ENCODE measurements at places on chromosomes 5 and 9. TPM values are rescaled to one million over a fixed set of nuclear protein-coding genes. Genes with fewer than 3 reads are reported as not detected.

- DNase-seq: no peak
Measured at GRCh38 chr5:163360656-163361055, 76.7 kb upstream of the CCNG1 start.

- no peak for DNase-seq
Measured at GRCh38 chr9:113919871-113920270, 43.8 kb downstream of the ZNF618 start.

GRCh38 chr9:21506626-21507482 is 24.7 kb upstream of the IFNE start:
- DNase-seq: peak; percentile 65

- DNase-seq: peak; percentile 69
Measured at GRCh38 chr9:5626727-5627634, 1.9 kb upstream of the RIC1 start.

DNA sequence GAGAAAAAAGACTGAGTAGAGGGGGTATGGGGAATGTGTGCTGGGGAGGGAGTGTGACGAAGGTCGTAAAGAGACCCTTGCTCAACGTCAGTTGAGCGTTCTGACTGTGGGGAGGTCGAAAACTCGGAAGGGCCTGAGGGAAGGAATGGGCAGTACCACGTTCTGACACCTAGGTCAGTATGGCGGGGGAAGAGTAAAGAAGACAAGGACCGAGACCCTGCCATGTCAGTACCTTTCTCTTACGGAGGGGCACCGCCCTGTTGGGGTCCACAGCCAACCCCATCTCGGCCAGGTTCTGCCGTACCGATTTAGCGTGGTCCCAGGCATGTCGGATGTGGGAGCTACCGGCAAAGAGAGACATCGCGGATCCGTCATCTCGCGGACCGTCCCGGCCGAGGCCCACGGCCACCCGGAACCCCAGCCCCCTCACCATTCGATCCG is 375 bp downstream of the NOP16 start:
- DNase-seq: peak; percentile 48

DNA sequence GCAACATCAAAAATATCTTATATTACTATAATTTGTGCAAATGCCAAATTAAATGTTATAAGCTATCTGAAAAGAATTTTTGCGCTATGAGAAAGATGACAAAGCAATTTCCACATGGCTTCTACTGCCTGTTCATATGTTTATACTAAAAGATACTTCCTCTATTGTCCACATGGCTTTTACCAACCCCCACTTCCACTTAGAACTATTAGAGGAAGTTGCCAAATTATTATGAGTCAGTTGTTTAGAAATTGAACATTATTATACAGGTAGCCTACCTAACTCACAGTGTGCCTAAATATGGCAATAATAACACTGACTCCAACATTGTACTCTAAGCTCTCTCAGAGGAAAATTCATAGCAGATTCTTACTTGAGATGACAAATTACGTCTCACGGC is 37.6 kb upstream of the SLC27A6 start:
- DNase-seq: no peak

GRCh38 chr5:56303511-56303910 is 70.4 kb upstream of the ANKRD55 start:
- DNase-seq: no peak

NEUROG1 gene
- total RNA-seq: not detected

GRCh38 chr5:151155775-151156506 is 1.6 kb downstream of the ANXA6 start:
- DNase-seq: peak; percentile 97

TNFSF15 gene
- 0.19 TPM for total RNA-seq
